ENCODE measurements at places on chromosomes 5 and 9.

DNA sequence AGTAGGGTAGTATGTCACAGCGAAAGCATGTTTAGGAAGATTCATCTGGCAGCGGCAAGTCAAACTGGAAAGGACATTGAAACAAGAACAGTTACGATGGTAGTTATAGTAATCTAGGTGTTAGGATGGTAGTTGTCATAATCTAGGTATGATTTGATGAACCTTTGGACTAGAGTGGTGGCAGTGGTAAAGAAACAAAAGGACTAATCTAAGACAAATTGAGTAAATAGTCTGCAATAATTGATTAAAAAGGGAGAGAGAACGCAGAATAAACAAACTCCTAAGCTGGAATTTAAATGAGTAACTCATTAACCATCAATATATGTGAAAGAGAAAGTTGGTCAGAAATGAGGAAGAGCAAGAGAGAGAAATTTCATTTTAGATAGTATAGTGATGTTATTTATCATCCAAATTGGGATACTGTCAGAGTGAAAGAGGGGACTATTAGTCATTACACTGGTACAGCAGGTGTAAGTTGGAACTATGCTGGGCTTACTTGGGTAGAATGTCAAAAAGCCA is 56.8 kb downstream of the MTREX start:
- H3K27ac ChIP-seq, result peak overlapping the region; percentile 32
- no peaks in the 10 kb centered on the region for H3K27me3 ChIP-seq
- H3K36me3 ChIP-seq, result peaks cover 18% of the 10 kb centered on the region
- no peak for DNase-seq
- H3K4me1 ChIP-seq, result peaks cover 14% of the 10 kb centered on the region
- H3K4me3 ChIP-seq, result no peak overlapping the region

GRCh38 chr9:106019702-106020101 is 325.4 kb downstream of the TMEM38B start:
- no peaks in the 10 kb centered on the region for H3K4me1 ChIP-seq
- no peak for DNase-seq

- no peak overlapping the region for H3K4me3 ChIP-seq
- H3K4me1 ChIP-seq, result no peaks in the 10 kb centered on the region
- peaks cover 7% of the 10 kb centered on the region for H3K27me3 ChIP-seq
Measured at GRCh38 chr5:150609843-150610584, 30.4 kb upstream of the SYNPO start.

GRCh38 chr5:147485046-147485445 is 24.8 kb downstream of the DPYSL3 start:
- H3K4me1 ChIP-seq, result no peaks in the 10 kb centered on the region
- peaks cover 2% of the 10 kb centered on the region for H3K27me3 ChIP-seq
- H3K36me3 ChIP-seq, result no peaks in the 10 kb centered on the region
- no peak overlapping the region for H3K27ac ChIP-seq
- no peak for DNase-seq

- DNase-seq, result no peak
- H3K36me3 ChIP-seq, result no peaks in the 10 kb centered on the region
- H3K27ac ChIP-seq, result no peak overlapping the region
- H3K4me1 ChIP-seq, result no peaks in the 10 kb centered on the region
Measured at GRCh38 chr5:8184455-8185063, 315.6 kb downstream of the MTRR start.

DNA sequence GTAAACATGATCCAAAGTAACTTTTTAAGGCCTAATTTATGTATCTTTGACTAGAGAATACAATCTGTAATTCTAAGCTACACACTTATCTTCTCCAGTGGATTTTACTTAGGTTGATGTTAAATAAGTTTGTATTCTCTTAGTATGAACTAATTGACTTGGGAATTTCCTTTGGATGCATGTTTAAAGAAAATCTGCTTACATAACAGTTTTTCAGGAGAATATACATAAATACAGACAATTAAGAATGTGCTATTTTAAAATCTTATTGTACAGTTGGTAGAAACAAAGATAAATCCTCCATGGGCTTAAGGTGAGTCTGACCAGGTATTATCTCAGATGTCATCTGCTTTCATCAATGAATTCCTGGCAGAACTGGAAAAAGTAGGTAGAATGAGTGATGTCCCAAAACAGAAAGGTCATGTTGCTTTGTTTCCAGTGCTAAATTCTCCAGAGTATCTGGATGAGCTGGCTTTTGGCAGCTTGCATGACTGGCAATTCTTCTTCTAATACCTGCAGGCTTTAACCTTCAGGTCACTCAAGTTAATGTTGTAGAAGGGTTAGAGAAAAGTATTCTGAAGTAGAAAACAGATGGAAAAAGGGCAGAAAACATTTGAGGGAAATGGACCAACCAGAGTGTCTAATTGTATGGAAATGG is 150.6 kb downstream of the MACIR start:
- H3K4me3 ChIP-seq, result no peak overlapping the region
- H3K4me1 ChIP-seq, result no peaks in the 10 kb centered on the region
- H3K27me3 ChIP-seq, result peaks cover 11% of the 10 kb centered on the region
- no peak overlapping the region for H3K27ac ChIP-seq

- no peak overlapping the region for H3K27ac ChIP-seq
- no peak overlapping the region for H3K4me3 ChIP-seq
- H3K36me3 ChIP-seq, result no peaks in the 10 kb centered on the region
- peaks cover 11% of the 10 kb centered on the region for H3K4me1 ChIP-seq
- peak; percentile 6 for DNase-seq
Measured at GRCh38 chr9:135108831-135109510, 21.5 kb downstream of the OLFM1 start.

DNA sequence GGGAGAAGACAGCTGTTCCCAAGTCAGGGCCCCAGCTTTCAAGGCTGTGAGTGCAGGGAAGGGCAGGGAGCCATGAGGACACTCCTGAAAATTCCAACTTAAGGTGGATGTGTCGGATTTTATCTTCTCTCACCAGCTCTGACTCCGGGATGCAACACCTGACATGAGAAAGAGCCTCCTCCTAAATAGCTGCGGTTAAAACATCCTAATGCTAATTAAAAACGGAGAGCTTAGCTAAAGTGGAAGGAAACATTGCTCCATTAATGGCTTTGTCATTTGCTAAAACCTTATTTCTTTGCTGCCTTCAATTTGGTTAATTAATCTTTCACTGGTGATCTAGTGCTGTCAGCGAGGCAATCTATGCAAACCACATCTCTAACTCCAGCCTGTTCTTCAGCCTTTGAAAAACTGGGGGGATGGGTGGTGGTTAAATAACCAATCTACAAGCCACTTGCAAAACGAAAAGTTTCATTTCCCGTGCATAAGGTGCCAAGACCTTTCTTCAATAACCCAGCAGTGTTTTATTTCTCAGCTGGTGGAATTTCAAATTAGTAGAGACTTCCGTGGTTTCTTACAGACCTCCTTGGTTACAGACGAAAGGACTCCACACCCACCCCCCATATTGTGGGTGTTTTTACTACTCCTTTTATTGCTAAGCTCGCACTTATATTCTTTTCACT is 379.6 kb downstream of the MLLT3 start:
- H3K36me3 ChIP-seq, result no peaks in the 10 kb centered on the region
- peak; percentile 36 for DNase-seq
- H3K4me3 ChIP-seq, result peak overlapping the region; percentile 36
- peaks cover 65% of the 10 kb centered on the region for H3K4me1 ChIP-seq

- H3K27me3 ChIP-seq, result peaks cover 14% of the 10 kb centered on the region
- H3K36me3 ChIP-seq, result no peaks in the 10 kb centered on the region
- no peak for DNase-seq
- H3K27ac ChIP-seq, result no peak overlapping the region
- no peak overlapping the region for H3K4me3 ChIP-seq
Measured at GRCh38 chr9:113899205-113899604, 23.1 kb downstream of the ZNF618 start.

DNA sequence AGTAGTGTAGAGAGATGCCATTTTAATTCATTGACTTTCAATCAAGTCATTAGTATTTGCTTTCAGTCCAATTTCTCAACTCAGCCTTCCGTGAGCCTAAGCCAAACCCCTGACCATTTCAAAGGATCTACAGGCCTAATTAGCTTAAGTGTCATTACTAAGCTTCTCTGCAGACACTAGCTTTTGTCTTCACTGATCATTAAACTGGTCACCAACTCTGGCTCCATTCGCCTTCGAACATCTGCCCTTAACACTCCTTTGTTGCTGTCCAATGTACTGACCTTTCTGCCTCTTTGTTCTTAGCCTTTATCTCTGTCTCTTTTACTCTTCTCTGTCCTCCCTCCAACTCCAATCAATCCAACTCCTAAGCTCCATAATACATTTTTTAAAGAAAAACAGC is 299.3 kb downstream of the DIRAS2 start:
- no peak overlapping the region for H3K27ac ChIP-seq
- no peak for DNase-seq
- H3K36me3 ChIP-seq, result no peaks in the 10 kb centered on the region
- no peak overlapping the region for H3K4me3 ChIP-seq
- peaks cover 18% of the 10 kb centered on the region for H3K27me3 ChIP-seq
- no peaks in the 10 kb centered on the region for H3K4me1 ChIP-seq

- H3K4me3 ChIP-seq, result no peak overlapping the region
- H3K27ac ChIP-seq, result no peak overlapping the region
- H3K36me3 ChIP-seq, result peaks cover 35% of the 10 kb centered on the region
- H3K4me1 ChIP-seq, result peaks cover 42% of the 10 kb centered on the region
- no peaks in the 10 kb centered on the region for H3K27me3 ChIP-seq
Measured at GRCh38 chr5:32274548-32275395, 38.0 kb downstream of the MTMR12 start.

GRCh38 chr5:31235381-31235780 is 41.9 kb downstream of the CDH6 start:
- no peaks in the 10 kb centered on the region for H3K4me1 ChIP-seq
- H3K27ac ChIP-seq, result no peak overlapping the region
- H3K27me3 ChIP-seq, result no peaks in the 10 kb centered on the region
- DNase-seq, result no peak

DNA sequence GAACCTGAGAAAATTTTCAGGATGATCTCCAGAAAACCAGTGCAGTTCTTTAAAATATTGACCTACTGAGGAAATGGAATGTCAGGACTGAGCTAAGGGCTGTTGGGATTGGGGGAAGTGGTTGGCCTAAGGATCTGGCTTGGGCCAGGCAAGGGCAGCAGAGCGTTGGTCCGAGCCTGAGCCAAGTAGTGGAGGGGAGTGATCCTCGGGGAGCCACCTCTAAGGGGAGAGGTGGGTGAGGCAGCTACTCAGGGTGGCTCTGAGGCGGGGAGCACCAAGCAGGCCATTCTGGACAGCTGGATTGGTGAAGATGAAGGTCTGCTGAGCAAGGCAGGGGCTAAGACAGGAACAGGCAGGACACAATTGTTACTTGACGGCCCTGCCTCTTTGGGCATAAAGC is 11.5 kb downstream of the CAMK4 start:
- DNase-seq, result no peak
- peak overlapping the region; percentile 23 for H3K4me3 ChIP-seq

DNA sequence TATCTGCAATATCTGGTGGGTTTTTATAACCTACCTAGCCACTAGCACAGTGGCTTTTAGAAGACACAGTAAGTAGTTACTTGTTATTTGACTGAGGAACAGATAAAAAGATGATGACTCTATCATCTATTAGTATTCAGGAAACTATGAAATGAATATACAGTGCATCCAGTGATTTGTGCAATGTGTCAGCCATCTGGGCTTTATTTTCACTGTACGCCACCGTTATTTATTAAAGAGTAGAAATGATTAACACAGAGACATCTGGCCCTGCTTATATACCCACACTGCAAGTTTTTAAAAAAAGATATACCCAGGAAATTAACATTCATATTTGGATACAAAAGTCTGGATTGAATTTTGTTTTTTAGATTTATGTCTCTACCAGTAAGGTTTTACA is 408.4 kb downstream of the PDE4D start:
- no peak overlapping the region for H3K4me3 ChIP-seq
- no peak for DNase-seq
- H3K27me3 ChIP-seq, result peaks cover 7% of the 10 kb centered on the region
- peaks cover 10% of the 10 kb centered on the region for H3K4me1 ChIP-seq
- H3K36me3 ChIP-seq, result no peaks in the 10 kb centered on the region
- H3K27ac ChIP-seq, result no peak overlapping the region

DNA sequence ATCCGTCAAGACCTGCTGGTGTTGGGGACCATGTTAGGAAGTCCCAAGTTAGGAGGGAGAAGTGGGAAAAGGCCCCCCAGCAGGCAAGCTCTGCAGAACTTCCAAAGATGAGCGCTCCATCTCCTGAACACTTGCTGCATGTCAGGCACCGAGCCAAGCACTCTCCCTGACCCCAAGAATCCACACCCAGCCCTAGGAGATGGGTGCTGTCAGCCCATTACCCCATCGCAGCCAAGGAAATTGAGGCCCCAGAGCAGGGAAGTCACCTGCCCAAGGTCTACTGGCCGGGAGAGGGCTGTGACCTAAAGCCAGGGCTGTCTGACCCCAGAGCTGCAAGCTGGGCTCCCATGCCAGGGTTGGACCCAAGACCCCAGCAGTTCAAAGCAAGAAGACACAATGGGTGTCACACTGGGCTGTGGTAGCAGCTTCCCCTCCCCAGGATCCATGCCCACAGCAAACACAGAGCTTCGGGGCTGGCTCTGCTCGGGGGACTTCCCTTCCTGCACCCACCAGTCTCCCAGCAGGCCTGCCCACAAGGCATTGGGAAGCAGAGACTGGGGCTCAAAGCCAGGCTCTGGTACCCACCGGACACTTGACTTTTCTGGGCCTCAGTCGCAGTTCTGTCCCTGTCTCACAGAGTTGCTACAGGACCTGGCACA is 13.5 kb downstream of the EEIG1 start:
- H3K4me3 ChIP-seq, result no peak overlapping the region
- H3K36me3 ChIP-seq, result peaks cover 15% of the 10 kb centered on the region
- H3K27me3 ChIP-seq, result no peaks in the 10 kb centered on the region
- peaks cover 89% of the 10 kb centered on the region for H3K4me1 ChIP-seq
- H3K27ac ChIP-seq, result peak overlapping the region; percentile 24

DNA sequence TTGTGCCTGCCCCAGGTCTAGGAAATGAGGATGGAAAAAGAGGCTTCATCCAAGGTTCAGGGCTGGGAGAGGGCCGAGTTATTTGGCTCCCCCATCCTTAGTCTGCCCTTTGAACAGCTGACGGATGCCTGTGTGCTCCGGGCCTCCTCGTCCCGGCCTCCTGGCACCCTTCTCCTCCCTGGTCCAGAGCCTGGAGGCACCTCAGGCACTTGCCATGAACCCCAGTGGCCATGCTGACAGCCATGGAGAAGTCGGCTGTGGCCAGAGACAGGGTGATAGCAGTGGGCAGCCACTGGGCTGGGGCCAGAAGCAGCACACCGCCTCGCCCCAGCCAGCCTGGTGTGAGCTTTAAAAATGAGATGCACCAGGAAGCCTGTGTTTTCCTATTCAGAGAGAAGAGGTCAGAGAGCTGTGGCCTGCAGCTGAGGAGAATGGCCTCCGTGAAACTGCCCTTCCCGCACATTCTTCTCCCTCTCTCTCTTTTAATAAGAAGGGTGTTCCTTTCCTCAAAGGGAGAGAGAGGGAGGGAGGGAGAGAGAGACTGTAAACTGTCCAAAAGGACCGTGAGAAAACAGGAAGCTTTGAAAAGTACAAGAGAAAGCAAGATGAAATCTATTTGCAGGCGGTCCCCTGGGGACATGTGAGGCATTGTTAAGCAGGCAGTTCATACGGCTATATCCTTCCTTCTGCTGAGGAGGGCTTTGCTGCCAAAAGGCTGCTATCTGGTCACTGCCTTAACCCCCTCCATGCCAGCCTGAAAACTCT is 55.3 kb downstream of the ZNF366 start:
- H3K27me3 ChIP-seq, result peaks cover 8% of the 10 kb centered on the region
- H3K4me3 ChIP-seq, result no peak overlapping the region
- no peak overlapping the region for H3K27ac ChIP-seq
- no peaks in the 10 kb centered on the region for H3K36me3 ChIP-seq

GRCh38 chr5:127812570-127812969 is 109.4 kb downstream of the CCDC192 start:
- H3K36me3 ChIP-seq, result no peaks in the 10 kb centered on the region
- no peak for DNase-seq
- H3K27ac ChIP-seq, result no peak overlapping the region
- peaks cover 3% of the 10 kb centered on the region for H3K27me3 ChIP-seq
- H3K4me1 ChIP-seq, result no peaks in the 10 kb centered on the region

GRCh38 chr5:78058625-78059024 is 235.9 kb downstream of the AP3B1 start:
- no peak overlapping the region for H3K27ac ChIP-seq
- no peak overlapping the region for H3K4me3 ChIP-seq
- no peaks in the 10 kb centered on the region for H3K4me1 ChIP-seq
- H3K36me3 ChIP-seq, result peaks cover 3% of the 10 kb centered on the region
